Stimulated activated CD8-positive, alpha-beta memory T cell treated with anti-CD3 and anti-CD28 coated beads, Interleukin-15, amount 100 ng/mL, for 24 hours (primary cell): ENCODE measurements at places on chromosomes 2 and 18.
A peak's percentile ranks its signal among the peaks of the same experiment; 100 is the strongest.

DNA sequence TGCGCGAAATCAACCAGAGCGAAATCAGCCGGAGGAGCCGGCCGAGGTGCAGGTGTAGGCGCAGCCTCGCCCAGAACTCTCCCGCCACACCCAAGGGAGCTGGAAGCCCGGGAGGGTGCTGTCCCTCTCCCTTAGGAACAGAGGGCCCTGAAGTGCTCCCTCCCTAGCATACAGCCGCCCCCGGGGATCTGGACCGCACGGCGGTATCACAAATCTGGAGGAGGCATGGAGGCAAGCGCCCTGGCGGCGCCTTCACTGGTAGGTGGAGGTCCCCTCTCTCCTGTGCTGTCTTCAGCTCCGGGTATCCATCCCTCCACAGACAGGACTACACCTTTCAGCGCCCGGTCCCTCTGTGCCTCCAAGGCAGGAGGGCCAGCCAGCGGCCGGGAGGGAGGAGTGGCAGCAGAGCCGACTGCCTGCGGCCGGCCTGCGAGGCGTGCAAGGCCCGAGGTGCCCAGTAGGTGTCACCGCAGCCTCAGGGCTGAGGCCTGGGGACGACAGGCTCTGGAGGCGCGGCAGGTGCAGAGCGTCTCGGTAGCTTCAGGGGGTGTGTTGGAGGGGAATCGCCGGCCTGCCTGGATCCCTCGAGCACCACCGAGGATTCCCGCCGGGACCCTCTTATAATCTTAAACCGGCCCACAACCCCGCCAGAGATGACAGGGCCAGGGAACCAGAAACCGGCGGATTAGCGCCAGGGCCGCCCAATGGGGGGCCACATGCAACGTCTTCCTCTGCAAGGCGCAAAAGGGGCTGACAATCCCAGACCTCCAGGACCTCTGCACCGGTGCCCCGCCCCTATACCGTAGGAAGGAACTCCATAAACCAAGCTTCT is 2.8 kb downstream of the IHH start:
- DNase-seq = peak; percentile 40

DNA sequence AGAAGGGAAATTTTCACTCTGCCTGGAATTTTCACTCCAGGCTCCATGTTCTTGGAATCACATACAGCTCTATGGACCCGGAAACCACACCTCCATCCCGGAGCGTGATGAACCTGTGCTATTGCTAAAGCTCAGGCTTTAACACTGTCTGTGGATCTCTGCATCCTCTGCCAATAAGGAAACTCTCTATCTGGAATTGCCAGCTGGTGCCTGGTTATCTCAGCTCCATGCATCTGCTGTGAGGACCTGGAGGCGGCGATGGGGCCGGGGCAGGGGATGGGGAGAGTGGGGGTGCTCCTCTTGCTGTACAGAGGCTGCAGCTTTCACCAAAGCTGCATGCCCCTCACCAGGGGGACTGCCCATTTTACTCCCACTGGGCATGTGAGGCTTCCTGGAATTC is 754.0 kb upstream of the SOX11 start:
- no peak for DNase-seq

DNA sequence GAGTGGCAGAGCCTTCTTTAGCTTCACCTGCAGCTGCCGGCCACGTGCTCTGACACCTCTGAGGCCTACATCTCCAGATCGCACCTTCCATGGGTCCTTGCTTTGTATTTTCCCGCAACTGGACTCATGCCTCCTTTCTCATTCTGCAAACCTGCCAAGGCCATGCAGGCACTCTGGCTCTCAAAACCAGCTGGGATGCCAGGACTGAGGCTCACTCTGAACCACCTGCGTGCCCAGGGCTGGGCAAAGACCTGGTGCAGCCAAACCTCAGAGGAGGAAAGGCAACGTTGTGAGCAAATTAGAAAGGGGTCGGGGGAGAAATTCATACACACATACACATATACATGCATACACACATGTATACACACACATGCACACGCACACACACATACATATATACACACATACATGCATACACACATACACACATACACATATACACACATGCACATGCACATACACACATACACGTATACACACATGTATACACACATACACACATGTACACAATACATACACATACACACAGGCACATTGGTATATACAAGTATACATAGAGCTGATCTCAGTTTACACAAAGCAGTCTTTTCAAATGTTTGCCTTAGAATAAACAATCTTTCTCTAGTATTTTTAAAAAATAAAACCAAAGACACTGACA is 125.2 kb downstream of the RTP5 start:
- DNase-seq = no peak

GRCh38 chr2:16661936-16662839 is 3.4 kb downstream of the CYRIA start:
- DNase-seq = no peak

GRCh38 chr18:79792096-79792987 is 5.4 kb upstream of the KCNG2 start:
- DNase-seq = no peak

- no peak for DNase-seq
Observed at GRCh38 chr18:27225947-27226481, 40.9 kb upstream of the CHST9 start.

DNA sequence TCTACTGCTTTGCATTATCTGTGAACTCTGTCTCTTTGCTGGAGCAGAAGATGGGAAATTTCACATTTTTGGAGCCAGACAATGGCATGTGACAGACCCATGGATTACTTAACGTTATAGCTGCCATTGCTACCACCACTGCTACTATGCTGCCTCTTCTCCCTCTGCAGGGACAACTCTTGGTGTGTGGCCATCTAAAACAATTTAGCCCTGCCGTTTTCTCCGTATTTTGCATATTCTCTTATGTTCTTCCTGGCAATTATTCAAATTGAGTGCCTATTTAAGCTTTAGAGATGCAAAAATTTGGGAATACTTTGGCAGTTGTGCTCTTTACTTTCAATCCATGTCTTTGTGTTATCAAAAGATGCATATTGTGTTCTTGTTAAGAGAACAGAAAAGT is 386.8 kb downstream of the XIRP2 start:
- no peak for DNase-seq

DNA sequence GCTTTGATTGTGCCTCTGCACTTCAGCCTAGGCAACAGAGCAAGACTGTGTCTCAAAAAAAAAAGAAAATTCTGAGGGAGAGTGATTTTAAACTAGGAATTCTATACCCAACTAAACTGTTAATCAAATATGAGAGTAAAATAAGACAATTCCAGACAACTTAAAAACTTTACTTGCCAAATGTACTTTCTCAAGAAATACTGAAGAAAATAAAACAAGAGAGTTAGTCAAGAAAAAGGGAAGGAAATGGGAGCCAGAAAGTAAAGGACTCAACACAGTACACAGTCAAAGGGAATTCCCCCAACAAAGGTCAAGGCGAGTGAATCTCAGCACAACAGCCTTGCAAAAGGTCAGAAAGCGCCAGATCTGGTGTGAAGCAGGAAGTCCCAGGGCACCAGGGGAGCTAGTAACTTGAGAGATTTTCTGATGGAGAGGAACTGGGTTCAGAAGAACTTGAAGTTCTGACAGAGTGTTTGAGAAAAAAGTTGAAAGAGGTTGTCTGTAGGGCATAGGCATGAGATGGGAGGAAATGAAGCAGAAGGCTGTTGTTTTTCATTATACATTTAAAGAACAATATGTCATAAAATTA is 22.6 kb upstream of the TBC1D8 start:
- DNase-seq = no peak

DNA sequence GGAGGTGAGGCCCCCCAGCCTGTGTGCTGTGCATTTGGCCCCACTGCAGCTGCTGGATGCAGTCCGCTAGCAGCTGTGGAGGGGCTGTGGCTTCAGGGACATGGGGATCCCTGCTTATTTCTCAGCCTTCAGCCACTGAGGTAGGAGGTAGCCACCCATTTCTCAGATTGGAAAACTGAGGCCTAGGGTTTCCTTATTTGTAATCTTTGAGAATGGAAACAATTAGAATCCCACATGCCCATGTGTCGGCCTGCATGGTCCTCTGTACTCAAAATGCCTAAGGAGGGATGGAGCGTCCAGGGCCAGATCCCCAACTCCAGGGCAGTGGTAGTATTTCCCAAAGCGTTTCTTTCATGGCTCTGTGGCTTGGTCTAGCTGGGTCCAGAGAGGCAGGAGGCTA is 42.1 kb downstream of the TOGARAM2 start:
- no peak for DNase-seq

DNA sequence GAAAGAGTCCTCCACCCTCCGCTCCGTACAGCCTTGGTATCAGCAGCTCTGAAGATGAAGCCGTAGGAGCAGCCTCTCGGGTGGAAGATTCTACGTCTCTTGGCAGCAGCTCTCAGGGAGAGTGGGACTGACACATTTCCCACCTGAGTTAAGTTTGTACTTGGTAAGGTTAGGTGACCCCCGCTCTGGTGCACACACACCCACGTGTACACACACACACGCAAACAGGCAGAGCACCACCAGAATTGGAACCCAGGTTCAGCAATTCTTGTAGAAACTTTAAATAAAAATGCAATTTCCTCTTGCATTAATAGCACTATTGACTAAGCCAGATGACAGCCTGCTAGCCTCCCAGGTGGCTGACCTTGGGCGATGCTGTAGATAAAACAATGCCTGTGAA is 111.5 kb downstream of the MBP start:
- no peak for DNase-seq

DNA sequence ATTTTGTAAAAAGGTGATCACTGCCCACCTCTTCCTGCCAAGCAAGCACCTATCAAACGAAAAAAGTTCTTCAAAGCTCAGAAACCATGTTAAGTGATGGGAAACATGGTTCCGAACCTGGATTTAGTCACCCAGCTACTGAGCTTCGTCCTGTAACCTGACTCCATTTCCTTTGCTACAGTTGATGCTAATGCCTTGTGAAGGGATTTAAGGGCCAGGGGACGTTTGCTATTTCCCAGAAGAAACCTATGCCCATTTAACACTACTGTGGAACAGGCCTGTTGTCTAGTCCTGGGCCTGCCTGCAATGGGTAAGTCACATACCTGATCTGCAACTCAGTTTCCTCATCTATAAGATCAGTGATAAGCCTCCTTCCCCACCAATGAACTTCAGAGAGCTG is 14.8 kb downstream of the SERPINE2 start:
- DNase-seq = no peak

- DNase-seq = no peak
Observed at GRCh38 chr18:52979892-52980291, 639.9 kb downstream of the DCC start.

- DNase-seq = no peak
Observed at GRCh38 chr2:233252227-233252626, 754 bp downstream of the ATG16L1 start.

DNA sequence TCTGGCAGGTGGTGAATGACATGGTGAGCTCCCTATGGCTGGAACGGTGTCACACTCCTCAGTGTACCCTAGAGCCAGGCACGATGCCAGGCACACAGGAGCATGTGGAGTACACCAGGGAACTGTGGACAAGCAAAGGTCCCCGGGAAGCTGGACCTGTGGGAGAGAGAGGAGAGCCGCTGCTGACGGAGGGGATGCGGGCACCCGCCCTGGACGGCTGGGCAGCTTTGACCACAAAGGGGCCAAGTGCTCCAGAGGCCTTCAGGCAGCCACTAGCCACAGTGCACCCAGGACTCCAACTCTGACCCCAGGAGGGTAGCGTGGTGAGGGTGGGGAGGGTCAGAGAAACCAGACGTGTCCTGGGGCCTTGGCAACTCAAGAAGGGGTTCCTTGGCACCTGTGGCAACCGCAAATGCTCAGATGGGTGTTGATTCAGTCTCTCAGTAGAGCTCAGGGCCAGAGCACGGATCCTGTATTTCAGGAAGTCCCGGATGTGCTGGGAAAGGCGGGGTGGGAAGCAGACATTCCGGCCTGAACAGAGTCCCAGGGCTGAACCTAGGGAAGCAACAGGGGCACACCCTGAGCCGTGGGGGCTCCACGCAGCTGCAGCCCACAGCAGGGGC is 2.3 kb upstream of the MAB21L4 start:
- DNase-seq = no peak

- DNase-seq = no peak
Observed at GRCh38 chr18:79681484-79682387, 2.1 kb downstream of the CTDP1 start.

GRCh38 chr2:58131191-58132011 is 84.8 kb downstream of the VRK2 start:
- DNase-seq = no peak

DNA sequence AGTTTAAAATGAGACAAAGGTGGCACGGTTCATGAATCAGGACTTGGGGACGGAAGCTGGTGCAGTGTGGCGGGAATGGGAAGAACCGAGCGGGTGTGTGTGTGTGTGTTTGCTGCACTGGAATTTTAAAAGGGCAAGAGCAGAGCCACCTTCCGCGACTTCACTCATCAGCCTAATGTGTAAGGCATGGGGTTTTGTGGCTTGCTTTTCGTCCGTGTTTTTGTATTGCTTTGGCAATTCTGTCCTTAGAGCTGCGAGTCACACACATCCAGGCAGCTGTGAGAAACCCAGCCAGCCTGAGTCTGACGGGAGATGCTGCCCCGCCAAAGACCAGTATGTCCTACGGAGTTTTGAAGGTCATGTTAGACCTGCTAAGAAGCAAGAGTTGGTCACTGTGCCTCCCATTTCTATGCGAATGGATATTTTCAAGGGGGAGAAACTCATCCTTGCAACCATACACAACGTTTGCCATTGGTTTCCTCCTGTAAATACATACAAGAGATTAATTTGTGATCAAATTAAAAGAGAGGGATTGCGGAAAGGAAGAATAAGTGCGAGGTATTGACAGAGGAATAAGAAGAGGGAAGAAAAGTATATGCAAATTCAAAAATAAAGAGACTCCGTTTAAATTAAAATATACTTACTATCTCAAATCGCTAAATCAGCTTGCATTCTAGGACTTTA is 665 bp upstream of the CACNB4 start:
- DNase-seq = no peak

GRCh38 chr2:54559593-54560145 is 103.5 kb downstream of the SPTBN1 start:
- DNase-seq = no peak

- DNase-seq = no peak
Observed at GRCh38 chr2:206805887-206806607, 40.6 kb downstream of the FASTKD2 start.

DNA sequence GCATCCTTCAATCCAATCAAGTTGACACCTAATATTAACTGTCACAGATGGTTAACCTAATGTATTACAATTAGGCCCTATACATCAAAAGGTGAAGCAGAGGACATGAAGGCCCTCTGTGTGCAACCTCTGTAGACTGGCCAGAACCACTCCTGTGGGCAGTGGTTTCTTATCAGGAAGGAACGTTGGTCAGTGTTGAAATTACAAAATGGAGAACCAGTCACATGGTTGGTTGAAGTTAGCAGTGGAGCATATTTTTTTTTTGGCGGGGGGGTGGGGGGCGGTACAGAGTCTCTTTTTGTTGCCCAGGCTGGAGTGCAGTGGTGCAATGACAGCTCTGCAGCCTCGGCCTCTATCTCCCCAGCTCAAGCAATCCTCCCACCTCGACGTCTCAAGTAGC is 19.8 kb downstream of the RNU2-63P start:
- no peak for DNase-seq

GRCh38 chr2:119513832-119514231 is 10.5 kb downstream of the SCTR start:
- no peak for DNase-seq

GRCh38 chr2:143030127-143030526 is 99.1 kb upstream of the ARHGAP15 start:
- DNase-seq = no peak
